ENCODE measurements at places on chromosomes 3 and 15. TPM values are rescaled to one million over a fixed set of nuclear protein-coding genes. Genes with fewer than 3 reads are reported as not detected.

- no peak for DNase-seq
Measured at GRCh38 chr3:83968356-83968755, 990.4 kb upstream of the CADM2 start.

GRCh38 chr3:184372296-184372821 lies 5.6 kb downstream of the THPO start:
- DNase-seq, result no peak

DNA sequence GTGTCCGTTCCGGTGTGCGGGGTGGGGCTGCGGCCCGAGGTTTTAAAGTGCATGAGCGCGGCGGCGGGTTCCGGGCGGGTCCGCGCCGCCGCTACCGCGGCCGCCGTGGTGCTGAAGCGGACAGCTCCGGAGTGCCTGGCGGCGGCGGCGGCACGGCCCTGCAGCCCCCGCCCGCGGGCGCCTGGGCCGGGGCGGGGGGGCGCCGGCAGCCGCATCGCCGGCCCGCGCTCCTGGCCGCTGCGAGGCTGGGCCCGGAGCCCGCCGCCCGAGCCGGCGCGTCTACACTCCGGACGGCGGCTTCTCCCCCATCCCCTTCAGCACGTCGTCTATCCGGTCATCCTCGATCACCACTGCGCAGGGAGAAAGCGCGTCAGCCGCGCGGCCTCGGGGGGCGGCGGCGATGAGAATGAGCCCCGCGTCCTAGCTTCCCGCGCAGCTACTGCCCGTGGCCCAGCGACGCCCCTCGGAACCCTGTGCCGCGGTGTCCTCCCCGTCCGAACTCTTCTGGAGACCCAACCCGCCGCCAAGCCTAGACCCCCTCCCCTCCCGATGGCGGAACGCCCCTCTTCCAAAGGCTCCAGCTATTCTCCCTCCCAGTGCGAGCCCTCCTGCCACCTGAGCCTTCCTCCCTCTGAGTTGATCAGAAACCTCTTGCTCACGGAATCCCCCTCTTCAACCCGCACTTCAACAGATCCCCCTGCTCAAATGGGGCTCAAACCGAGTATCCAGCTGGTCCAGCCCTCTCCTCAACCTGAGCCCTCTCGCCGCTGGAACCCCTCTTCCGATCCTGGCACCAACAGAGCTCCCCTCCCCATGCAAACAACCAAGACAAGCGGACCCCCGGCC lies 1.3 kb downstream of the CAMK2N2 start:
- DNase-seq, result peak; percentile 19

GRCh38 chr3:55592572-55592971 lies 105.5 kb upstream of the WNT5A start:
- no peak for DNase-seq

GRCh38 chr3:38235466-38235865 lies 30.1 kb upstream of the SLC22A13 start:
- no peak for DNase-seq

GRCh38 chr3:43034200-43034599 lies 55.1 kb downstream of the GASK1A start:
- DNase-seq, result no peak

GRCh38 chr3:113890256-113890900 lies 51.8 kb downstream of the GRAMD1C start:
- no peak for DNase-seq

GRCh38 chr15:98954411-98954810 lies 53.2 kb downstream of the PGPEP1L start:
- DNase-seq, result peak; percentile 75

- DNase-seq, result no peak
Measured at GRCh38 chr3:8327739-8328138, 173.9 kb upstream of the LMCD1 start.

DNA sequence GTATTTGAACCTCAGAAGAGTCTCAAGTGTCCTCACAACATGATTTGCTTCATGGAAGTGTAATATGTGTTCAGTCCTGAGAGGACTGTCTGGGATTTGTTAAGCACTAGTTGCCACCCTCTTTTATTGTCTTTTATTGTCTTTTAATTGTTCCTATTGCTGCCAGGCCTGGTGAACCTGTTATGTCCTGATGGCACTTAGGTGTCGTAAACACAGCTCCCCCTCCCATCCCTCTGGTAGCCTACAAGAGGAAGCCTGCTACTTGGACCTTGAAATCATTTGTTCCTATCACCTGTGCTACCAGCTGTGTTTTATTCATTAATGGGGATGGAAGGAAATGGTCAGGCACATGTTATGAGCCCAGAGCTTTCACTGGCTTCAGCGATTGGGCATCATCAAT lies 19.3 kb downstream of the CCNB2 start:
- no peak for DNase-seq

GRCh38 chr3:40780291-40780924 lies 255.6 kb downstream of the ZNF621 start:
- peak; percentile 23 for DNase-seq

CMTM8 gene
- total RNA-seq, result not detected

IQCF5 gene
- total RNA-seq, result not detected

ACKR2 gene
- not detected for total RNA-seq
